ENCODE measurements at places on chromosomes 7 and 10.

GRCh38 chr7:104296900-104297299, 31.5 kb upstream of the LHFPL3 start:
- no peak for DNase-seq

GRCh38 chr10:11689945-11690736, 52.0 kb upstream of the ECHDC3 start:
- no peak for DNase-seq

DNA sequence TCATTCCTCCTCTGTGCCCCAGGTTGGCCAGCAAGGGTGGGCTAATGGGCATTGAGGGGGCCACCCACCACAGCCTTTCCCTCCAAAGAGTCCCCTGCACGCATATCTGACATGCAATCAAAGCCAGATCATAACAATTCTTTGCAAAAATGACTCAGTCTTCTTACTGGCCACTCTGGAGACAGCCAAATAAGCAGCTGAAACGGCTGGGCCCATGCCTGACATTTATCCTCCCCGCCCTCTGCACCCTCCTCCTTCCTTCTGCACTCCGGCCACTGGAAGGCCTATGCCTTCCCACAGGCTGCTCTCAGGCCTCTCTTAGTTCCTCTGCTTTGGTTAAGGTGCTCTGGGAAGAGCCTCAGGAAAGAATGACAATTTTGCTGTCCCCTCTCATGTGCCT, 29.2 kb upstream of the NPFFR1 start:
- DNase-seq, result no peak

DNA sequence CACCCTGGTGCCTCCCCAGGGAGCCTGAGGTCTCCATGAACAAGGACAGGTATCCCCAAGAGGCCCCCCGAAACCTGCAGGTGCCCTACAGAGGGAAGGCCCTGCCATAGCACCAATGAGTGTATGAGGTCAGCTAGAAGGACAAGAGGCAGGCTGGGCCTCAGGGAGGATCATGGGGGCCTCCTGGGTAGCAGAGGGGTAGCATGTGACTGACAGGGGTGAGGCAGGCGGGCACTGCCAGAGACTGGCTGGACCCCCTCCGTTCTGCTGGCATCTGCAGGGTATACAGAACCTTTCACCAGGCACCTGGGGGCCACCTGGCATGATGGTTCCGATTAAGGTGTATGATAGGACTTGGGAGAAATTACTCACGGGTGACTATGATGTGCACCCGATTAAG, 79.2 kb upstream of the KCTD7 start:
- no peak for DNase-seq

- peak; percentile 24 for DNase-seq
Observed at GRCh38 chr10:130636313-130636930, 500.2 kb downstream of the GLRX3 start.

DNA sequence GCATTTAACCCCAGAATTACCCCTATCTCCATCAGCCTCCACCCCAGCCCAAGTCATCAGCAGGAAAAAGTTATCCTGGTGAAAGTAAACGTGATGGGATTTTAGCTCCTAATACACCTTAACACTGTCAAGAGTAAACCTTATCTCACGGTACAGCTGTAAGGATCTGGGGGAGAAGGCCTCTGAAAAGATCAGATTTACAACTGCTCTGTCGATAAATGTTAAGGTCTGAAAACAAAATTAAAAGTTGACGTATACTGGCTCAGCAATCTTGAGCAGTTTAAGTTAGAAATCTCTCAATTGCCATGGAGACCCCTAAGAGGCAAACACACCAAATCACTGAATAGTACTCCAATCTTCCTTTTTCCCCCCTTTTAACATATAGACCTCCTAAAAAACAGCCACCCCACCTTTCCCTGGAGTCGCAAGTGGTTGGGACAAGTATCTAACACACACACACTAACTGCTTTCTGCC, 6.1 kb downstream of the SKAP2 start:
- no peak for DNase-seq

DNA sequence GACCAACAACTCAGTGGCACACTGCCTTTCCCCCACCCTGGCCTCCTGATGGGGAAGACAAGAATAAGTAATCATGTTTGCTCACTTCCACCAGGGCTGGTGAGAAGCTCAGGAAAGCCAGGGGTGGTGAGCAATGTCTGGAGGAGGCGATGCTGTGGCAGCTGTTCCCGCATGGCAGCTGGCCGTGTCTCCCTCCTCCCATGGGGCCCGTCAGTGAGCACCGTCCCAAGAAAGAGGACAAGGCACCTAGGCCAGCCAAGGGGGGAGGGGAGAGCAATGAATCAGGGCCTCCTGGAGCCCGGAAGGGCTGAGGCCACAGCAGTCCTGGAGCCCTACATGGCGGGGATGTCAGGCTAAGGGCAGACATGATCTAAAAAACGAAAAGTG, 69.2 kb upstream of the INSIG1 start:
- no peak for DNase-seq

DNA sequence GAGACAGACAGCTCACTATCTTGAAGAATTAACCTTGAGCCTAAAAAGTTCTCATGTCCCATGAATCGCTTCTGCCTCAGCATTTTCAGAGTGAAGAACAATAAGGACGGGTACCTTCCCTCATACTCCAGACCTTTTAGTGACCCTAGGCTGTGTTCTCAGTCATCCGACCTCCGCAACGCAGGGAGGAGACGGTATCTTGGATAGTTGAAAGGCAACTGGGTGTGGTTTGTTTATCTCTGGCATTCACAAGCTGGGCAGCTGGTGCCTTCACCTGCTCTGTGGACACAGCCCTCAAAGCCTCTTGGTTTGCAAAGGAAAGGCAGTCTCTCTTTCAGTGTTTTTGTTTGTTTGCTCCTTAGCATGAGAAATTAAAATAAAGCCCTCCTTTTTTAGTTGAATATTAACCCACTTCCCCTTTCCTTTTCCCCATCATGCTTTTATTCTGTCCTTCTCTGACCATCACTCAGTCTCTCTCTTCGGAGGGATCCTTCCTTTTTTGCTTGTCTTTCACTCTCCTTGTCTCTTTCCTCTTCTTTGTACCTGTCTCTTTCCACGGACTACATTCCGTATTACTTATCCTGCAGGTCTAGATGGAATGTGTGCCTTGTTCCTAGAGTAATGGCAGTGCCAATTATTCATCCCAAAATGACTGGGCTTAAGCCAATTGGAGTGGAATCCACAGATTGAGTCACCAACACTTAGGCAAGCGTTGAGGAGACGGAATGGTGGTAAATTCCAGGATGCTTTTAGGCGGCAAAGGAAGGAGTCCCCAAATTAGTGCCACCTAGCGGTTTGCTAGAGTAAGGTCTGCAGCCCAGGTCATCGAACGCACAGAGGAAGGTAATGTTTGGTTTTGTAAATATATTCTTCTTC, 45.8 kb downstream of the PRR15 start:
- DNase-seq, result no peak

DNA sequence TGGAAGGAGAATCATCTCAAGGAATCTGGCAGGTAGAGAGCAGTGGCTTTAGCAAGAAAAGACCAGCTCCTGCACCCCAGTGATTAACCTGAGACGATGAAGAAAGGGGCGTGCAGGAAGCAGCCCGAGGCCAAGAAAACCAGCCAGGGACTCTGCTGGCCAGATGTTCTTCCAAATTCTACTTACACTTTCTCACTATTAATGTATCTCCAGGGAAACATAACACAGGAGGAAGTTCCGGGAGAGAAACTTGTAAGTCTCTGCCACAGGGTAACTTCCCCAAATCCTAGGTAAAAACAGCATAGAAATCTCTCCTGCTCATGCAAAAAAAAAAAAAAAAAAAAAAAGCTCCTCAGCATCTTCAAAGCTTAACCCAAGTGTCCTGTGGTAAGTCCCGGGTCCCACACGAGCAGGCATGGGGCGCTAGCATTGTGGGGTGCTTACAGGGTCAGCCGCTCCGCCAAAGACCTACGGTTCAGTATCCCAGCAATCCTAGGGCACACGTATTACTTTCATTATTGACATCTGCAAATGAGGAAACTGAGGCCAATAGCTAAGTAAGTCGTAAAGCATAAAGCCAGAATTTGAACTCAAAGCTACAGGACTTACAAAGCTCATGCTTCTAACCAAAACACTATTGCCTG, 97.2 kb upstream of the GNA12 start:
- DNase-seq, result peak; percentile 58

GRCh38 chr7:46754140-46754720, 827.7 kb downstream of the TNS3 start:
- DNase-seq, result no peak

GRCh38 chr7:3028071-3028757, 15.5 kb downstream of the CARD11 start:
- DNase-seq, result peak; percentile 73

DNA sequence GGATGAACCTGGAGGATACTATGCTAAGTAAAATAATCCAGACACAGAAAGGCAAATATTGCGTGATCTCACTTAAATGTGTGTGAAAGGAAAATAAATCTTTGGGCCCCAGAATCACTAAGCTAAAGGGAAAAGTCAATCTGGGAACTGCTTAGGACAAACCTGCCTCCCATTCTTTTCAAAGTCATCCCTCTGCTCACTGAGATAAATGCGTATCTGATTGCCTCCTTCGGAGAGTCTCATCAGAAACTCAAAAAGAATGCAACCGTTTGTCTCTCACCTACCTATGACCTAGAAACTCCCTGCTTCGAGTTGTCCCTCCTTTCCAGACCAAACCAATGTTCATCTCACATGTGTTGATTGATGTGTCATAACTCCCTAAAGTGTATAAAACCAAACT, 40.1 kb upstream of the LAMB4 start:
- no peak for DNase-seq

DNA sequence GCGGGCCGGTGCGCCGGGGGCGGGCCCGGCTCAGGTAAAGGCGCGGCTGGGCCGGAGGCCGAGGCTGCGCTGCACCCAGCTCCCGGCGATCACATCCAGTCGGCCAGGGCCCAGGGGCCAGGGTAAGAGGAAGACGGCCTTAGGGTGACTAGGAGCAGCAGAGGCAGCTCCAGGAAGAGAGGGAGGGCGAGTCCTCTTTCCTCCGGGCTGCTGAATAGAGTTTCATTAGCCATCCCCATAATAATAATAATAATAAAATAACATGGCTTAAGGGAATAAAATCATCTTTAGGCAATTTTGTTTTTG, 44.8 kb upstream of the CDK1 start:
- DNase-seq, result peak; percentile 3

DNA sequence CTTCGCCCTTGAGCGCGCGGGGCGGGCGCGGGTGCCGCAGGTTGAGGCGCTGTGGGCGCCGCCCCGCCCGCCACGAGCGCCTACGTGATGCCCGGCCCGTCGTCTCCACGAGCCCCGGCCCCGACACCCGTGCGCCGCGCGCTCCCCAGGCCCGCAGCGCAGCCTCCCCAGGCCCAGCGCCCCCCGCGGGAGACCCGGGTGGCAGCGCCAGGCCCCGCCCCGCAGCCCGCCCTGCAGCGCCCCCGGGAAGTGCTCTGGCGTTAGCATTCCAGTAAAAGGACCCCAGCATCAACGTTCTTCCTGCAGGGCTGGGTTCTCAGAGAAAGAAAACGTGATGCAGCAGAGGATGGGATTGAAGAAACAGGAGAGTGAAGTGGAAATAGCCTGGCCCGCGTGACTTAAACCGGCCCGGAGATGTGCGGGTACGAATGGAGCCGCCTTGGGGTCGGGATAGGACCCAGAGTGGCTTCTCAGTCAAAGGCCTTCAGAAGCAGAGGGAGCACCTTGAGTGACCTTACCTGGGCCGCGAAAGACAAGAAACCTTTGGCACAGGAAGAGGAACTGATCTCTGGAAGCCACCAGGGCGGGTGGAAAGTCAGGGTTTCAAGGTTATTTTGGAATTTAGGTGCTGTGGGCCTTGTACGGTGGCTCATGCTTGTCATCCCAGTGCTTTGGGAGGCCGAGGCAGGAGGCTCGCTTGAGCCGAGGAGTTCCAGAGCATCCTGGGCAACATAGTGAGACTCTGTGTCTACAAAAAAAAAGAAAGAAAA, 1.8 kb downstream of the PFKP start:
- DNase-seq, result peak; percentile 40

DNA sequence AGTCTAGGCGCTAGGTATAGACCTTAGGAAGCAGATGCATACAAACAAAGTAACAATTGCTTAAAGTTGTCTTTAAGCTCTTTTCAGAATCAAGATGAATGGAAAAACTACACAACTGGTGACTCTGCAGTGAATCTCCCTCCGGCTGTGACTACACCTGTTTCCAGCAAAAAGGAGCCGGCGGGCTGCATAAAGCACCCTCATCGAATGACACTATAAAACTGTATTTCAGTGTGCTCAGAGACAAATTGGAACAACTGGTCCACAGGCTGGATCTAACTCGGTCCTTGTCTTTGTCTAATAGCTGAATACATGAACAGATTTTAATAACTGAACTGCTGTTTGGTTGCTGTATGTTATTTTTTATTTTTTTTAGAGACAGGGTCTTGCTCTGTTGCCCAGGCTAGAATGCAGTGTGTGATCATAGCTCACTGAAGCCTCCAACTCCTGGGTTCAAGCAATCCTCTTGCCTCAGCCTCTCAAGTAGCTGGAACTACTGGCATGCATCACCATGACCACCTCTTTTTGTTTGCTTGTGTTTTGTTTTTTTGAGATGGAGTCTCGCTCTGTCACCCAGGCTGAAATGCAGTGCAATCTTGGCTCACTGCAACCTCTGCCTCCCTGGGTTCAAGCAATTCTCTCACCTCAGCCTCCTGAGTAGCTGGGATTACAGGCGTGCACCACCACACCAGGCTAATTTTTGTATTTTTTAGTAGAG, 64.2 kb upstream of the SVIL start:
- DNase-seq, result no peak

DNA sequence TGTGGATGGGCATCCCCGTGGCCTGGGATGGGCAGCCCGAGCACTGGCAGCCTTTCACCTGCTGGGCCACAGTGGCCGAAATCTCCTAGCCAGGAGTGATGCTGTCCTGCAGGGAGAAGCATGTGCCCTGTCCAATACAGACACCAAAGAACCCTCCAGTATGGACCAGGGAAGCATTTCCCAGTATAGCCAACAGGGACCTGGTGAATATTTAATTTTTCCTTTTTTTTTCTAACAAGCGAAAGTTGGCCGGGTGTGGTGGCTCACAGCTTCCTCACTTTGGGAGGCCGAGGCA, 11.0 kb downstream of the IMPDH1 start:
- no peak for DNase-seq

DNA sequence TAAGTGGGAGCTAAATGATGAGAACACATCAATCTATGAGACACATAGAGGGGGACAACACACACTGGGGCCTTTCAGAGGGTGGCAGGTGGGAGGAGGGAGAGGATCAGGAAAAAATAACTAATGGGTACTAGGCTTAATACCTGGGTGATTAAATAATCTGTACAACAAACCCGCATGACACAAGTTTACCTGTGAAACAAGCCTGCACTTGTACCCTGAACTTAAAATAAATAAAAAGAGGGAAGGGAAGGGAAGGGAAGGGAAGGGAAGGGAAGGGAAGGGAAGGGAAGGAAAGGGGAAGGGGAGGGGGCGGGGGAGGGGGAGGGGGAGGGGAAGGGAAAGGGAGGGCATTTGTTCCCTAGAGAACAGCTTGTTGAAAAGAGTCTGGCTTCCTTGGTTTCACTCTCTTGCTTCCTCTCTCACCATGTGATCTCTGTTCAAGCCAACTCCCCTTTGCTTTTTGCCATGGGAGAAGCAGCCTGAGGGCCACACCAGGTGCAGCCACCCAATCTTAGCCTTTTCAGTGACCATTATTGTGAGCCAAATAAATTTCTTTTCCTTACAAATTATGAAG, 57.7 kb downstream of the FAM13C start:
- DNase-seq, result no peak

Measured in suppressor macrophage treated with lipopolysaccharide for 4 hours (primary cell).